ENCODE measurements at places on chromosomes 16 and 17.

DNA sequence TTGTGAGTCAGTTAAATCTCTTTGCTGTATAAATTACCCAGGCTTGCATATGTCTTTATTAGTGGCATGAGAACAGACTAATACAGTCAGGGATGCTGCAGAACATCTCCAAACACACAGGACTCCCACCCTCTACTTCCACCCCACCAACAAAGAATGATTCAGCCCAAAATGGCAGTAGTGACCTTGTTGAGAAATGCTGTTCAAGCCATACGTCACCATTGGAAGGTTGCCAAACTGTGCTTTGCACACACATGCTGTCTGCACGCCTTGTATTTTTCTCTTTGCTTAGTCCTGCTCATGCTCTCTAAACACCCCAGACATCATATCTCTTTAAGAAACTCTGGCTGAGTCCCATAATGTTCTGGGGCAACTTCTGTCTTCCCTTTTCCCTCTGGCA, 589.6 kb downstream of the WWOX start:
- DNase-seq = no peak

GRCh38 chr16:89174877-89175276, 3.3 kb downstream of the CDH15 start:
- no peak for DNase-seq

DNA sequence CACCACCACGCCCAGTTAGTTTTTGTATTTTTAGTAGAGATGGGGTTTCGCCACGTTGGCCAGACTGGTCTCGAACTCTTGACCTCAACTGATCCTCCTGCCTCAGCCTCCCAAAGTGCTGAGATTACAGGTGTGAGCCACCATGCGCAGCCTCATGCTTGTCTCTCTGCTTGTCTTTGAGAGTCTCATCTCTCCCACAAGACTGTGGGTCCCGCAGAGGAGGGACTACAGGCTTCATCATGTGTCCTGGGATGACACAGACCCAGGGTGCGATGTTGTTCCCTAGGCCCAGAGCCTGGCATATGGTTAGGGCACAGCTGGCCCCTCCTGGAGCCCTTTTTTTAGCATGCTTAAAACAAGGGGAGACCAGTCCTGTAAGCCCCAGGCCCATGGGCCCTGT, 101.9 kb downstream of the NDE1 start:
- DNase-seq = no peak

GRCh38 chr17:27408891-27409290, 47.4 kb upstream of the KSR1 start:
- no peak for DNase-seq

DNA sequence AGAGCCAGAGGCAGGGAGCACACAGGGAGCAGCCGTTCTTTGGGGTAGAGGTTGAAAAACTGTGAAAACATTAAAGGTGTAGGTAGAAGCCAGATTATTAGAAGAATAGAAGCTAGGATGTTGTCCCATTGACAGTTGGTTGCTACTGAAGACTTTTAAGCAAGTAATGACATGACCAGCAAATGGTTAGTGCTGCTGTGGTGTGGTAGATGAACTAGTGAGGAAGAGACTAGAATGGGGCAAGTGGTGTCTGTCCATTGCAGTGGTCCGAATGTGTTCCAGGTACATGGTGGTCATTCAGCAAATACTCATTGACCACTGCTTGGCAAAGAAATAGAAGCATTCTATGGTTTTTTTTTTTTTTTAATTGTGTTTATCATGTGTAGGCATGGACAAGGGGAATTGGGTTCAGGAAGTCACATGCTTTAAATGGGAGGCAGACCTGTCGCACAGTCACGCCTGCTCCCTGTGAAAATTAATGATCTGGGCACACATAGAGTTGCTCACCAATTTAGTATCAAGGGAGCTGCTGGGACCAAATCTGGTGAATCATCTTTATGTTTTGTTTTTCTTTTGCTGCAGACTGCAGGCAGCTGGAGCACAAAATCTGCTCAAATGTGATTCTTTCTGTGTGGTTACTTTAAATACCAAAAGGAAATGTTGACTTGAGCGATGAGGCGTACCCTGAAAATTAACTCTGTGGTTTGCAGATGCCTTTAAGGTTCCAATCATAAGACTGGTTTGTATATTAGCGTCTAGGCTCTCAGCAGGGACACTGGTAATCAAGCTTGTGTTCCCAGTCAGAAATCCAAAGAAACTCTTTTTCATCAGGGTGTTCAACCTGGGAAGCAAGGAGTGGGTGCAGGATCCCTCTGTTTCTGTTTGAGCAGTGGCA, 30.7 kb downstream of the YPEL2 start:
- DNase-seq = no peak

DNA sequence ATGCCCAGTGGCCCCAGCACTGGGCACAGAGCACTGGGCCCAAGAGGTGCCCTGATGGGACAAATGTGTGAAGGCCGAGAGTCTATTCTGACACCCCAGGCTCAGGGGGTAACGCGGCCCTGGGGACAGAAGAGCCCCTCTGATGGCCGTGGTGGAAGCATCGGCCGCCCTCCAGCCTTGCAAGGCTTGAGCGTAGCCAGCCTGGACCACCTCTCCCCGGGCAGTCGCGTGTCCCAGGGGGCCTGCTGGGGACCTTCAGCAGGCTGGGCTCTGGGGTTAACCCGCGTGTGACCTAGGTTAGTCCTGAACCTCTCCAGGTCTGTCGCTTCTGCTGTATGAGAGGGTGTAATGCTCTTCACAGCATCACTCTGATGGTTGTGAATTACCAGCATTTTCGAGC, 40.8 kb downstream of the NOS2 start:
- no peak for DNase-seq

DNA sequence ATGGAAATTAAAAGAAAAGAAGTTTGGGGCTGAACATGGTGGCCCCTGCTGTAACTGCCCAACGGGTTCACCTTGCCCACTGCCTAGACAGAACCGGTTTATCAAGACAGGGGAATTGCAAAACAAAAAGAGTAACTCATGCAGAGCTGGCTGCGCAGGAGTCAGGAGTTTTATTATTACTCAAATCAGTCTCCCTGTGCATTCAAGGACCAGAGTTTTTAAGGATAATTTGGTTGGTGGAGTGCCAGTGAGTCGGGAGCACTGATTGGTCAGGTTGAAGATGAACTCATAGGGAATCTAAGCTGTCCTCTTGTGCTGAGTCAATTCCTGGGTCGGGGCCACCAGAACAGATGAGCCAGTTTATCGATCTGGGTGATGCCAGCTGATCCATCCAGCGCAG, 4.4 kb upstream of the SCPEP1 start:
- no peak for DNase-seq

- DNase-seq = no peak
These were observed 4.4 kb downstream of the MYL4 start for GRCh38 chr17:47213540-47213939.

- peak; percentile 78 for DNase-seq
These were observed at the start of gene MT1A for GRCh38 chr16:56637814-56638750. Gene MT1A, plus strand, starts transcription at chr16:56638666. Its CDS starts 73 bp downstream, at chr16:56638739.

DNA sequence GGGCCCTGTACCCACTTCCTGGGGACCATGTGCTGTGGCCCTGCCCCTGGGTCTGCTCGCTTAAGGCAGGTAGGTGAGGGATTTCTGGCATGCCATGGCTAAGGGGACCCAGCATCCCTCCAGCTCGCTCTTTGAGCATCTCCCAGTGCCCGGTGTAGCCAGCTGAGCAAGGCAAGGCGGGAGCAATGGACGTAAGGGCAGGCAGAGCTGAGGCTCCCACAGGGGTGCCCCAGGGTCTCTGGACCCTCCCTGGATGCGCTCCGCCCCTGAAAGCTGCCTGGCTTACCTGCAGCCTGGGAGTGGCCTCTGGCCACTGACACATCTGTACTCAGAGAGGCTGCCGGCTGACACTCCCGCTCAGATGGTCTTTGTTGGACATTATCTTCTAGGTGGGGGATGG, 189.9 kb downstream of the IRF8 start:
- DNase-seq = no peak

DNA sequence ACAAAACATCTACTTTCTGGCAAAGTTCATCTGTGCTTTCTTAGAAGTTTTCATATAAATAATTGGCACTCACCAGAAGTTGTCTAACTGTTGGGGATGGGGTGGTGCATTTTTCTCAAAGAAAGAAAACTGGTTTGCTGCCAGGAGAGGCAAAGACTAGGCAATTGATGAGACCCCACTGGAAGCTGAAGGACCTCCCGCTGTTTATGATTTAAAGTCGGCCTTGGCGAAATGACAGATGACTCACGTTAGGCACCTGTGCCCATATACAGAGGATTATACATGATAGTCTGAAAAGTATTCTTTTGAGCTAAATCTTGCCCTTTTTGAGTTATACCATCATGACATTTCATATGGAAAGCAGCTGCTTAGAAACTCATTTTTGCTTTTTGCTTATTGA, 193.0 kb upstream of the ZFHX3 start:
- DNase-seq = no peak

GRCh38 chr16:15523092-15523541, 88.7 kb downstream of the BMERB1 start:
- DNase-seq = no peak

DNA sequence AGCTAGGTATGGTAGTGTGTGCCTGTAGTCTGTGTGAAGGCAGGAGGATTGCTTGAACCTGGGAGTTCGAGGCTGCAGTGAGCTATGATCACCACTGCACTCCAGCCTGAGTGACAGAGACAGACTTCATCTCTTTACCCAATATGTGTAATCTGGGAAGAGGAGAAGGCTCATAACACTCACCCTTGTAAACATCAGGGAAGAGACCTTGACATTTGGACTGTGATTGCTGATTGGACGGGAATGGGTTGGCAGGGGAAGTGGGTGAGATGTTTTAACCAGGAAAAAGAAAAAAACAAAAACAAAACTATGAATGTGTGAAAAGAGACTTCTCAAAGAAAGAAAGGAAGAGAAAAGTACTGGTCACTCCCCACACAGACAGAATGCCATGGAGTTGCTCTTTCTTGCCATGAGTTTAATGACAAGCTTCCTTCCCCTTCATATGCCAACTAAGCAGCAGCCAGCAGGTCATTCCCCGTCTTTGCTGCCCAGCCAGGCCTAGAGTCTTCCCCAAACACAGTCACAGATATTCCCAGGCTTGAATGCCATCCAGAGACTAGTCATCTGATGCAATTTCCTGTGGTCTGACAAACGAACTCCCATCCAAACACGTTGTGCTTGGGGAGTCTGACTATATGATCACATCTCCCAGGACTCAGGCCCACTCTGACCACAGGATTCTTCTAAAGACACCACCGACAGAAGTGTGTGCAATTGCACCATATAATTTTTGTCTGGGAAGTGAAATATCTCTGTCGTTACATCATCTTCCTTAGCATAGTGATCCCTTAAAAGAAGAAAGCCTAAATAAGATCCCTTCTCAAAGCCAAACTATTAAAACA, 3.6 kb upstream of the XAF1 start:
- DNase-seq = no peak

GRCh38 chr16:83870830-83871229, 28.1 kb upstream of the MLYCD start:
- DNase-seq = peak; percentile 3

GRCh38 chr16:81029930-81030604, 5.6 kb upstream of the ATMIN start:
- DNase-seq = no peak

- peak; percentile 82 for DNase-seq
These were observed 3.6 kb downstream of the CLUH start for GRCh38 chr17:2707721-2708584.

DNA sequence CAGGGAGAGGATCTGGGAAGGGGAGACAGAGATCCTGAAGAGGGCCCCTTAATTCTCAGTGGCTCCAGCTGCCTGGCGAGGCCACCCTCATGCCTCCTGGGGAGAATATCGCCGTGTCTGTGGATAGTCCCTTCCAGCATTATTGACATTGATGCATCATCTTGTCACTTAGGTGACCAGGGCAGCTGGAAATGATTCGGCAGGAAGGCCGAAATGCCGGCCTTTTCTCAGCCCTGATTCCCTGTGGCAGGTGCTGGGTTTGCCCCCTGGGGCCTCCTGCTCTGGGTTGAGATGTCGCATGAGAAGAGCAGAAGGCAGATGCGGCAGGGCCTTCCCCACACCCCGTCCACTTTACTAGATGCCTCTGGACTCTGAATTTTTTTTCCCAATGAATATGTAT, 89.5 kb downstream of the RAP1GAP2 start:
- no peak for DNase-seq

DNA sequence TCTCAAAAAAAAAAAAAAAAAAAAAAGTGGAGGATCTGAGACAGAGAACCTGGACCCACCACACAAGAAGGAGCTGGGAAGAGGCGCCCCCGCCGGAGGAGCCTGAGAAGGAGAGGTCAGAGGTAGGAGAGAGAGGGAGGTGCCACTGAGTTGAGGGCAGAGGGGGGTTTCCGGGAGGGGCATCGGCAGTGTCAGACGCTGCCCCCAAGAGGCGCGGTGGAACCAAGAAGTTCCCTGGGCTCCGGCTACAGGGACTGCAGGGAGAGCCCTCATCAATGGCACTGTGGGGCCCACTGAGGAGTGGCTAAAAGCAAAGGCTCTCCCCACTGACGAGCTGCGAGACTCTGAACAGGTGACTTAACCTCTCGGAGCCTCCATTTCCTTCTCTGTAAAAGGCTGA, 4.2 kb downstream of the CCDC42 start:
- DNase-seq = peak; percentile 89

DNA sequence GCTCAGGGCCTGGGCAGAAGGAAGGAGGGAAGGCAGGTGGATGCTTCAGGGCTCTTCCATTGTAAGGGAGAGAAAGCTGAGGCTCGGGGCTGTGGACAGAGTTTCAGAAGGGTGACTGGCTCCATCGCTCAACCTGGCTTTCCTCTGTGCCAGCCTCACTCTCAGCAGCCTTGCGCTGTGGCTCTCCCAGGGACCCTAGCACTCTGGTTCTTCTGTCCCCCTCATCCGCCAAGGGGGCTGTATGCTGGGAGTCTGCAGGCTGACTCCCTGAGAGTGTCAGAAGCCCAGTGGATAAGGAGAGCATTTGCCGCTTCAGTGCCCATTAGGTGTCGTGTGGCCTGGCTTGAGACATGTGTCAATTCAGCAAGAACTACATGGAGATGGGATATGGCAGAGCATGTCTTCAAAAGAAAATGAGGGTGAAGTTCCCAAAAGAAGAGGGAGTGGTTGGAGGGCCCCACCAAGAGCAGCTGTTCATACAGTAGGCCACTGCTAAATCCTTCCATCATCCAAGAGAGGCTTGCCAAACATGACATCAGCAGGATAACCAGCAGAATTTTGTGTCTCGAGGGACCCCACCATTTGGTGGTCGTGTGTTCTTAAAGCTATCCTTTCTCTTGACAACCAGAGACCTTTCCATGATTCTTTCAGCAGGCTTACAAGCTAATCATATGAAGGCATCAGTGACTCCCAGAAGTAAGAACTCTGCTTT, 148.2 kb downstream of the IRX5 start:
- DNase-seq = no peak

- no peak for DNase-seq
These were observed 955 bp downstream of the ACLY start for GRCh38 chr17:41917679-41918313.

- DNase-seq = no peak
These were observed 11.7 kb upstream of the ATP2C2 start for GRCh38 chr16:84356591-84357116.

DNA sequence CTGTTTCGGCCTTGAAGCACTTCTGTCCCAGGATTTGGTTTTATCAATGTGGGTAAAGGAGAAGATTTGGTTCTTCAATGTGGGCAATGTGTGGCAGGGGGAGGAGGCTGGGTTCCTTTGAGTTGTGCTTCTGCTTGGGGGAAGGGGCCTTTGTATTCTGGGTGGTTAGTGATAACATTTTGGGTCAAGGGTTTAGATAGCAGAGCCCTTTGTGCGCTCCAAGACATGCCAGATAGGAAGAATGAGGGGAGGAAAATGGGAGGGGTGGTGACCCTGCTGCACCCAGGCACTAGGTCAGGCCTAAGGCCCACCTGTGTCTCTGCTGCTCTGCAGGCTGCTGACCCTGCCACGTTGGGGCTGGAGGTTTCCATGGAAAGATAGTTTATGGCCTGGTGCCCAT, 40.0 kb upstream of the CDC42EP4 start:
- no peak for DNase-seq
